ENCODE measurements at places on chromosomes 3 and 15.

GRCh38 chr3:4759689-4760312 lies 219.4 kb upstream of the BHLHE40 start:
- no peak for DNase-seq
- H3K4me3 ChIP-seq: no peak overlapping the region
- peaks cover 1% of the 10 kb centered on the region for H3K4me1 ChIP-seq
- H3K27ac ChIP-seq: no peak overlapping the region

DNA sequence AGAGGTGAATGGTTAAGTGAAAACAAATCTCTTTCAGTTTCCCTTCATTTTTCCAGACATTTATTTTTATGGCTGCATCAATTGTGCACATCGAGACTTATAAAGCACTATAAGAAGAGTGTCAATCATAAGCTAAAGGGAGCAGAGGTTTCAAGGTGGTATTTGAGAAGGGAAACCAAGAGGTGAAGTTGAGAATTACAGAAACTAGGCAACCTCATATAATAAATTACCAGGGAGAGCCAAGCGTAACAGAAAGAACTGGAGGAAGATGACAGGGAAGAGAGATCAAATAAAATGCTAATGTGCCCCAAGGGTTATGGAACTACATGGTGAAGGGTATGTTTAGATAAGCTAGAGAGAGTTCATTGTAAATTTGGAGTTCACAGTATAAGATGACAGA lies 6.3 kb upstream of the CCDC54 start:
- no peaks in the 10 kb centered on the region for H3K27me3 ChIP-seq
- no peak overlapping the region for H3K4me3 ChIP-seq

DNA sequence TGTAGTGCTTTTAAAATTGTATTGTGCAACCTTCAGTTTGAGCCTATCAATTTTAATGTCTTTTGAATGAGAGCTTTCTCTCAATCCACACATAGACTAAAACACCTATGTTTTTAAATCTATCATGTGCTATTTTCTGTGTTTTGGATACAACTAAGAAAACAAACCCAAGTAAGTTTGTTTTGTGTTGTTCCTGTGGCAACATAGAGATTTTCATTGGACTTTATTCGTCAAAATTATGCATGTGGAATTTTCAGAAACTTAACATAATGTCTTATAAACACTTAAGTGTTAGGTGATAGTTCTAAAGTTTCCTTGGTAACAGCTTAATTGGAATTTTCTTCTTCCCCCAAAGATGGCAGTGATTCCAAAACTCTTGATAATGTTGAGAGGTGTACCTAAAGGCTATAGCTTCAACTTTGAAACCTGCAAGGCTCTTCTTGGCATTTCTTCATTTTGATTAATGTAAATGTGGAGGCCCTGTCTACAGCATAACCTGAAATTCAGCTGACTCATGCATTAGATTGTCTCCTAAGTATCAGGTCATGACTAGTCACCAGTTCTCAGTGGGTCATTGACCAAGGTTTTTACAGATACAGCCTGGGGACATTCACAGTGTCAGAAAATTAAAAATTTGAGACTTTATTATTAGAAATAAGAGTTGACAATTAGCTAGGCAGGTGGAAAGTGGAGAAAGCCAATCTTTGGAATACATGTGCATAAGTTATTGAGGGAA lies 44.4 kb downstream of the COL6A5 start:
- no peak overlapping the region for H3K4me3 ChIP-seq
- no peaks in the 10 kb centered on the region for H3K36me3 ChIP-seq
- no peak for DNase-seq
- peaks cover 15% of the 10 kb centered on the region for H3K27me3 ChIP-seq
- no peak overlapping the region for H3K27ac ChIP-seq

- no peak overlapping the region for H3K4me3 ChIP-seq
- peaks cover 25% of the 10 kb centered on the region for H3K27me3 ChIP-seq
- H3K4me1 ChIP-seq: no peaks in the 10 kb centered on the region
- DNase-seq: no peak
- no peak overlapping the region for H3K27ac ChIP-seq
Observed at GRCh38 chr3:4290272-4290893, 12.8 kb upstream of the SETMAR start.

GRCh38 chr15:63192619-63193206 lies 3.3 kb downstream of the RAB8B start:
- H3K27me3 ChIP-seq: no peaks in the 10 kb centered on the region
- no peaks in the 10 kb centered on the region for H3K36me3 ChIP-seq
- no peak for DNase-seq
- no peak overlapping the region for H3K27ac ChIP-seq

- no peak for DNase-seq
- H3K27ac ChIP-seq: no peak overlapping the region
- H3K4me3 ChIP-seq: no peak overlapping the region
- H3K36me3 ChIP-seq: peaks cover 3% of the 10 kb centered on the region
Observed at GRCh38 chr15:57872281-57873030, 165.9 kb downstream of the POLR2M start.

DNA sequence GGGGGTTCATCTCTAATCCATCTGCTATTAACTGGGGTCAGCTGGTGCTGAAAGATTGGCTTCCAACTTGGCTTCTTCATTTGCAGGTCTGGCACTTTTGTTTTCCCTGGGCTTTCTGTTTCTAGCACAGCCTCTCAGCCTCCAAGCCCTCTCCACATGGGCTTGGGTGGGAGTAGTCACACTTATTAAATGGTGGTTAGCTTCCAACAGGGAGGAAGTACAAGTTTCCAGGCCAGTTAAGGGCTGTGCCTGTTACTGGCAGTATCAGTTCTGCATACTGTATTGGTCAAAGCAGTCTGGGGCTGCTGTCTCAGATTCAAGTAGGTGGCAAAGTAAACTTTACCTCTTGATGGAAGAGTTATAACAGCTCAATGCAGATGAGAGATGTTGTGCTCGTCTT lies 627.1 kb upstream of the CCDC54 start:
- no peaks in the 10 kb centered on the region for H3K27me3 ChIP-seq
- no peak for DNase-seq
- H3K27ac ChIP-seq: no peak overlapping the region
- peaks cover 5% of the 10 kb centered on the region for H3K36me3 ChIP-seq
- no peak overlapping the region for H3K4me3 ChIP-seq

- H3K27me3 ChIP-seq: no peaks in the 10 kb centered on the region
- peak overlapping the region; percentile 59 for H3K27ac ChIP-seq
- no peak overlapping the region for H3K4me3 ChIP-seq
- no peaks in the 10 kb centered on the region for H3K36me3 ChIP-seq
- no peak for DNase-seq
Observed at GRCh38 chr3:121995161-121996137, 26.6 kb downstream of the ILDR1 start.

DNA sequence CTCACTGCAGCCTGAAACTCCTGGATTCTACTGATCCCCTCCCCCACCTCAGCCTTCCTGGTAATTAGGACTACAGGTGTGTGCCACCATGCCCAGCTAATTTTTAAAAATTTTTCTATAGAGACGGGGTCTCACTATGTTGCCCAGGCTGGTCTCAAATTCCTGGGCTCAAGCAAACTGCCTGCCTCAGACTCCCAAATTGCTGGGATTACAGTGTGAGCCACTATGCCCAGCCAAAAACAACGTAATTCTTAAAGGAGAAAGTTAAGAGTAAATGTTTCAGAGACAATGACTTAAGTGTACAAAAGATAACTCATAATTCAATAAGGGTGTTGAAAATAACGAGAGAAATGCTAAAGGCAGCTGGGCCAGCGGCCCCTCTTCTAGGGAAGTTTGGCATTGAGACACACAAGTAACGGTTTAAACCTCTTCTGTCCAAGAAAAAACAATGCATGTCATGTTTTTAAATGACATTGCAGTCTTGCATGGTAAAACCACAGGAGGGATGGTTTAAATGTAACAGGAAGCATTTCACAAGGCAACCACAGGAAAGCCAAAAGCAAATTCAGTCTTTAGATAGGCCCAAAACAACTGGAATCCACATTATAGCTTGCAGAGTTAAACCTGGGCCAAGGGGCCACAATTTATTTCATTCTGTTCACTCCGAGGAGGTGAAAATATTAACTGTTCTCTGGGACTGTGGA lies 5.1 kb downstream of the PROK2 start:
- peaks cover 8% of the 10 kb centered on the region for H3K4me1 ChIP-seq
- H3K4me3 ChIP-seq: no peak overlapping the region
- DNase-seq: no peak
- H3K27ac ChIP-seq: no peak overlapping the region
- no peaks in the 10 kb centered on the region for H3K36me3 ChIP-seq

GRCh38 chr3:53913401-53913800 lies 21.7 kb upstream of the SELENOK start:
- no peaks in the 10 kb centered on the region for H3K36me3 ChIP-seq
- DNase-seq: no peak
- peaks cover 45% of the 10 kb centered on the region for H3K27me3 ChIP-seq
- H3K27ac ChIP-seq: no peak overlapping the region
- H3K4me3 ChIP-seq: no peak overlapping the region
- no peaks in the 10 kb centered on the region for H3K4me1 ChIP-seq

GRCh38 chr3:60752809-60753208 lies 498.4 kb downstream of the FHIT start:
- no peak overlapping the region for H3K27ac ChIP-seq
- H3K27me3 ChIP-seq: no peaks in the 10 kb centered on the region
- DNase-seq: no peak
- H3K4me1 ChIP-seq: peaks cover 3% of the 10 kb centered on the region

GRCh38 chr3:84074767-84075166 lies 884.0 kb upstream of the CADM2 start:
- no peak overlapping the region for H3K4me3 ChIP-seq
- H3K36me3 ChIP-seq: no peaks in the 10 kb centered on the region
- H3K27me3 ChIP-seq: no peaks in the 10 kb centered on the region
- H3K4me1 ChIP-seq: no peaks in the 10 kb centered on the region

DNA sequence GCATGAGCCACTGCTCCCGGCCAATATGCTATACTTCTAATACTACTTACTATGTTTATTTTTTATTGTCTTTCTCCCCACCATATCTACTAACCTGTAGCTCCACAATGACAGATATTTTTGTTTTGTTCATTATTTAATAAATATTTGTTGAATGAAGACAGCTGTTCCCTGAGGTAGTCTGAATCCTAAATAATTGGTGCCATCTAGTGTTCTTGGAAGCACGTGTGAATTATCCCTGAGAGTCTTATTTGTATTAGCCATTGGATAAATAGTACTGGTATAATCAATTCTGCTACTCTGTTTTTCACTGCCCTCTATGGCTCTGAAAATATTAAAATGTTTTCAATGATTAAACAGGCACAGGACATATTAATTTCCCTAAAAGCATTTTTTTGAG lies 5.6 kb upstream of the APPL1 start:
- no peaks in the 10 kb centered on the region for H3K36me3 ChIP-seq
- H3K4me3 ChIP-seq: no peak overlapping the region
- no peaks in the 10 kb centered on the region for H3K27me3 ChIP-seq
- H3K4me1 ChIP-seq: peaks cover 7% of the 10 kb centered on the region
- no peak for DNase-seq

DNA sequence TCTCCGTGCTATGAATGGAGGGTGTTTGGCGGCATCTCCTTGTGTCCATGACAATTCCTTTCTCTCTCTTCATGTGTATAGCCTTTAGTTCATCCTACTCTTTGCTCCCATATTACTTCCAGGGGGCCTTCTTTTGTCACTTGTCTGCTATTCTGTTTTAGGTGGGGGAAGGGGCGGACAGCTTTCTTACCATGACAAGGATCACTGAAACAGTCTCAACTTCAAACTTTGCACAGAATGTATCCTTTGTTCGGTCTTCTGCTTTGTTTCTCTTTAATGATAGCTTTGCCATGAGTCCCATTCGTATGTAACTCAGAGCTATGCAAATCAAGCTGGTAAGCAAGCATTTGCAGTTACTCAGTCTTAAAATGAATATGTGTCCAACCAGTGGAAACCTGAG lies 294.2 kb downstream of the TIGIT start:
- no peak overlapping the region for H3K27ac ChIP-seq
- H3K4me1 ChIP-seq: no peaks in the 10 kb centered on the region
- H3K27me3 ChIP-seq: no peaks in the 10 kb centered on the region
- no peak for DNase-seq
- no peak overlapping the region for H3K4me3 ChIP-seq

GRCh38 chr15:57386976-57387375 lies 10.7 kb downstream of the CGNL1 start:
- DNase-seq: no peak
- no peak overlapping the region for H3K4me3 ChIP-seq
- no peaks in the 10 kb centered on the region for H3K27me3 ChIP-seq
- no peak overlapping the region for H3K27ac ChIP-seq
- no peaks in the 10 kb centered on the region for H3K36me3 ChIP-seq

- H3K27ac ChIP-seq: no peak overlapping the region
- peaks cover 2% of the 10 kb centered on the region for H3K36me3 ChIP-seq
- no peak overlapping the region for H3K4me3 ChIP-seq
- H3K27me3 ChIP-seq: no peaks in the 10 kb centered on the region
- DNase-seq: no peak
- H3K4me1 ChIP-seq: peaks cover 47% of the 10 kb centered on the region
Observed at GRCh38 chr3:111727843-111728565, 131.1 kb upstream of the PHLDB2 start.

DNA sequence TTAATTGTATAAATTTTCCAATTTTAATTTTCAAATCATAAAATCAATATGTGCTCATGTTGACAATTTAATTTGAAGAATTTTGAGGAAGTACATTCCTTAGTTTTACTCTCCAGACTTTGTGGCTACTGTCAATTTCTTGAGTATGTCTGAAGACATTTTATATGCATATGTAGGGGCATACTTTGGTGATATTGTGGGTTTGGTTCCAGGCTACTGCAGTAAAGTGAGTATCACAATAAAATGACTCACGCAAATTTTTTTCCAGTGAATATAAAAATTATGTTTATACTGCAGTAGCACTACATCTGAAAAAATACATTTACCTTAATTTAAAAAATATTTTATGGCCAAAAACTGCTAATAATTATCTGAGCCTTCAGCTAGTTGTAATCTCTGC lies 123.2 kb upstream of the PLCL2 start:
- peaks cover 15% of the 10 kb centered on the region for H3K27me3 ChIP-seq
- H3K4me3 ChIP-seq: no peak overlapping the region
- H3K4me1 ChIP-seq: no peaks in the 10 kb centered on the region
- H3K36me3 ChIP-seq: no peaks in the 10 kb centered on the region
- H3K27ac ChIP-seq: no peak overlapping the region
- DNase-seq: no peak
